ENCODE measurements at places on chromosomes 3 and 15. TPM values are rescaled to one million over a fixed set of nuclear protein-coding genes. Genes with fewer than 3 reads are reported as not detected.

The LDHAL6B gene
- not detected for total RNA-seq

The ADGRG7 gene
- not detected for total RNA-seq

The DNAJC19 gene
- 56.8 TPM for total RNA-seq

The CORO2B gene
- total RNA-seq: 0.36 TPM

The PTPRG gene
- total RNA-seq: 0.74 TPM

The SEC62 gene
- total RNA-seq: 89.9 TPM

The DNASE1L3 gene
- total RNA-seq: not detected

The GCNT3 gene
- not detected for total RNA-seq

The GPR176 gene
- total RNA-seq: 12.7 TPM

The DUOX1 gene
- total RNA-seq: 0.31 TPM

The INTS14 gene
- total RNA-seq: 41.2 TPM

The PPM1L gene
- total RNA-seq: 23.8 TPM

The ST8SIA2 gene
- total RNA-seq: 0.15 TPM

The MED12L gene
- total RNA-seq: 2.8 TPM

The MUC13 gene
- 0.13 TPM for total RNA-seq

The TMEM87A gene
- total RNA-seq: 49.6 TPM

The LCTL gene
- not detected for total RNA-seq

The SCN11A gene
- total RNA-seq: not detected

The NEDD4 gene
- 18.8 TPM for total RNA-seq

The SOX14 gene
- total RNA-seq: not detected

The CCDC9B gene
- 55.9 TPM for total RNA-seq

The SNX4 gene
- 34.3 TPM for total RNA-seq

The C3orf85 gene
- not detected for total RNA-seq

The GOLGA8G gene
- total RNA-seq: not detected

The IP6K2 gene
- total RNA-seq: 50.2 TPM

The ADAMTSL3 gene
- total RNA-seq: not detected

The GOLGA6L22 gene
- total RNA-seq: not detected

The SPTSSB gene
- 3.7 TPM for total RNA-seq

The DUOXA2 gene
- total RNA-seq: not detected

The ANKUB1 gene
- not detected for total RNA-seq

The SIDT1 gene
- not detected for total RNA-seq

The CYP19A1 gene
- total RNA-seq: not detected

The ACAN gene
- 0.03 TPM for total RNA-seq

The LHFPL4 gene
- not detected for total RNA-seq

The NAALADL2 gene
- 2.7 TPM for total RNA-seq

The EPB42 gene
- 0.10 TPM for total RNA-seq

The ZNF385D gene
- total RNA-seq: 13.0 TPM

The STX19 gene
- total RNA-seq: not detected

The IMPG2 gene
- 0.10 TPM for total RNA-seq

All from Panc1 (cell line).